ENCODE measurements at places on chromosomes 16 and 17.

DNA sequence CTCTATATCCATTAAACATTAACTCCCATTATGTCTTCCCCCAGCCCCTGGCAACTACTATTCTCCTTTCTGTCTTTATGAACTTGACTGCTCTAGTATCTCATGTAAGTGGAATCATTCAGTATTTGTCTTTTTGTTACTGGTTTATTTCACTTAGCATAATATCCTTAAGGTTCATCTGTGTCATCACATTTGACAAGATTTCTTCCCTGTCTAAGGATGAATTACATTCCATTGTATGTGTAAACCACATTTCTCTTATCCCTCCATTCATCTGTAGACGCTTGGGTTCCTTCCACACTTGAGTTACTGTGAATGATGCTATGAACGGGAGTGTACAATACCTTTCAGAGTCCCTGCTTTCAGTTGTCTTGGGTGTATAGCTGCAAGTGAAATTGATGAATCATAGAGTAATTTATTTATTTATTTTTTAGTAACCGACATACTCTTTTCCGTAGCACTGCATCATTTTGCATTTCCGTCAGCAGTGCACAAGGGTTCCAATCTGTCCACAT, 399.7 kb upstream of the RBFOX1 start:
- no peak for DNase-seq

DNA sequence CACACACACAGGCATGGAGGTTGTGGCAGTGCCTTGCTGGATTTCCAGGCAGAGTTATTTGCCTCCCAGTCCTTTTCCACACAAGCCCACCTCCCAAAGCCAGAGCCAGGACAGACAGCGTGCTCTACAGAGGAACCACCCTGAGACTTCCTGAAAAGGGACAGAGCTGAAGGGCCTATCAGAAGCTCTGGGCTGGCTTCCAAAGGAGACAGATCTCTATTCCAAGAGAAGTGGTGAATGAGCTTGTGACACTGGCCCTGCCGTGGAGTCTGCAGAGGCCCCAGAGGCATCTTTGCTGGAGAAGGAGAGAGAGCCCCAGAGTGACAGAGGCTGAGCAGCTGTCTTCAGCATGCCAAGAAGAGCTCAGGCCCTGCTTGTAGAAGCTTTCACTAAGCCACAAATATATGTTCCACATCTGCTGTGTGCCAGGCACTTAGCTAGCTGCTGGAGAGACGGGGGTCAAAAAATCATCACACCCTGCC, 8.3 kb upstream of the LPCAT2 start:
- no peak for DNase-seq

DNA sequence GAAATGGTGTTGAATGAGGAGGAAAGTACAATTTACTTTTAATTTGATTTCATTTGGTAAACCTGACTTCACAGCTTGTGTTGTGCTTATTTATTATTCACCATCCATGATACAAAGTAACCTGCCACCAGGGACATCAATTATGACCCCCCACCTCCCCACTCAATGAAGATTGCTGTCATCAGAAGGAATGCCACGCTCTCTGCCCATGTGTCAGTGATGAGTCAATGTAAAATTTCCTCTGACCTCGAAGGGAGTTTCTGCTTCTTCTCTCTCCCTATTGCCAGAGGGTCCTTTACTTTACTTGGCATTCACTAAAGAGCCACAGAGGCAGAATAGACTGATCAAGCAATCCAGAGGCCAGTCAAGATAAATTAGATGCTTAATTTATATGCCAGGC, 759.7 kb downstream of the CDH11 start:
- DNase-seq, result no peak

DNA sequence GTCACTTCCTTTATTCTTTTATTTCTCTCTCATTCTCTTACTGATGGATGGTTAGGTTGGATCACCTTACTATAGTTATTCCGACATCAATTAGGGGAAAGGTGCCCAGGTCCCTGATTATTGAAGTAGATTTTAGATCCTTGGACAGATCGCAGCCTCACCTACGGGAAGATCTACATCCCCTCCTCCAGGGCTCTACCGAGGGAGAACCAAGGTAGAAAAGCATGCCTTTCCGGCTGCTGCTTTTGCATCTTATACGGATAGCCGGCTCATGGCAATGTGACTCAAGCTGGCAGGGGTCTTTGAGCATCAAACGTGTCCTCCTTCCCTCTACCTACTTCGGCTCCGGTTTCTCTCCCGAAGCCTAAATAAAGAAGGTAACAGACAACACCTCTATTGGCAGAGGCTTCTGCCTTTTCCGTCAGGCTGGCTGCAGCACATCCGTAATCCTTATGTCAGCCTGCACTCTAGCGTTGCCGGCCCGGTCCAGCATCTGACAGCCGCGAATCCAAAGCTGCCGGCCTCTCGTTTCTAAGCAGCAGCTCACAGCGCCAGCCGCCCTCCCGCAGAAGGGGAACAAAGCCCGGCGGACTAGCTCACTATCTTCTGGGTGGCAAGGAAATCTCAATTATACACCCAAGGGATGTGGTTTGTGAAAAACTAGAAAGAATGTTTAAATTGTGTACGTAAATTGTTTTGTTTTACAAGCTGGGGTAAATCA, 46.9 kb downstream of the IRX6 start:
- DNase-seq, result no peak

DNA sequence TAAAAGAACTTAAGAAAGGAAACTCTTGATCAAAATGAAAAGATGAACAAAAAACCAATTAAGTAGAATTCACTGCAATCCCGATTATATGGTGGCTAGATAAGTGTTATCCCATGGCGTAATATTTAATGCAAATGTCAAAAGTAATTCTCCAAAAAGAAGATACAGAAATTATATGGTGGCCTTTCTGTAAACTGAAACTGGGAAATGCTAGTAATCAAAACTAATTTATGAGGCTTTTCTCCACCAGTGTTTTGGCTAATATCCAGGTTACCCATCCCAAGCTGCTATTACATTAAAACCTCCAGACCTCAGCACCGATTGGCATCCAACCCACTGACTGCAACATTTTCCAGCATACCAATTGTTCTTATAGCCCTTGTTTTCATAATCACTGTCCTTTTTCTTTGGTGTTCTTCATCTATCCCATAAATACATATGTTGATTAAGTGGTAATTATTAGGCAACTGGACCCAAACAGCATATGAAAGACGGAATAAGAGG, 77.2 kb upstream of the TNRC6A start:
- no peak for DNase-seq

GRCh38 chr16:78288888-78289287, 189.4 kb downstream of the WWOX start:
- DNase-seq, result no peak

DNA sequence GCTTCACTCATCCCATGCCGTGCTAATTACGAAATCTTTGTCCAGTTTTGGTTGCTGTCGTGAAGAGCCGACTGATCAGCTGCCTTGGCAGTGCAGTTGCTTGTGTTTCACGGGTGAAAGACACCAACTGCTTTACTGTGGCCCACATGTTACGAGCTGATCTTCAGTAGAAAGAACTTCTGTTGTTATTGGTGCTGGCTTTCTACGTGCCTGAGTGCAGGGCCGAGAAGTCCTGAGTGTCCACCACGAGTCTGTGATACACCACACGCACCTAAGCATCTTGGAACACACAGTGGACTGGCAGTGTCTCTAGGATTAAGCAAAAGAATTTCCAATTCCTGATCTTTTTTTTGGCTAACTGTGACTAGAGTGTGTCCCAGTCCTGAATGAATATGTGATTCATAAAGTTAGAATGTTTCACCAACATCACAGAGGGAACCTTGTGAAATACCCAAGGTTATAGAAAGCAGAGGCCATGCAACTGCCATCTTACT, 70.4 kb upstream of the CLEC18A start:
- no peak for DNase-seq

DNA sequence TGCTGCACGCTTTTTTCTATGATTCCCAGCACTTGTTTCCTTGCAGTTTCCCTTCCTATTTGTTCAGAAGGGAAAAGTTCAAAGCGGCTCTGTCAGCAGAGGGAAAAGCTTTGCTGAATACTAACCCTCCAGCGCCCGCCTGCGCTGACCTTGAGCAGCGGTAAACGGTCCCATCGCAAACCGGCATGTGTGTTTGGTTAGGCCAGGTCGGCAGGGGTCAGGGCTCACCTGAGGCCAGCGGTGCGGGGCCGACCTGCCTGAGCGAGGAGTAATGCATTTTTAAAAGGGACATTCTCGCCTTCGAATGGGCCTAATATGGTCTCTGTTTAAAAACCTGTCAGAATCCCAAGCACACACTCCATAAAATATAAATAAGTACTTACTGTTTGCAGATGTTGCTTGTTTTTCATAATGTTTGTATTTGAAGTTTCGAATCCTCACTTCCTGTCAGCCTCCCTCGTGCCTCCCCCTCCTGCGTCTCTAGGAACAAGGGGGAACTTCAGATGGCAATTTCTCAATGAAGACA, 110.1 kb downstream of the IRX3 start:
- DNase-seq, result no peak

- DNase-seq, result no peak
Observed at GRCh38 chr17:11251561-11252107, 10.6 kb downstream of the SHISA6 start.

Measured in CD4-positive, alpha-beta T cell treated with Interleukin-15 for 1 hour (primary cell).